Activated T-helper 1 cell treated with Interleukin-2 at 50 U/mL for 16 hours (primary cell): ENCODE measurements at places on chromosomes 1 and 21.

- DNase-seq = no peak
Measured at GRCh38 chr21:42820616-42821465, 58.5 kb downstream of the WDR4 start.

DNA sequence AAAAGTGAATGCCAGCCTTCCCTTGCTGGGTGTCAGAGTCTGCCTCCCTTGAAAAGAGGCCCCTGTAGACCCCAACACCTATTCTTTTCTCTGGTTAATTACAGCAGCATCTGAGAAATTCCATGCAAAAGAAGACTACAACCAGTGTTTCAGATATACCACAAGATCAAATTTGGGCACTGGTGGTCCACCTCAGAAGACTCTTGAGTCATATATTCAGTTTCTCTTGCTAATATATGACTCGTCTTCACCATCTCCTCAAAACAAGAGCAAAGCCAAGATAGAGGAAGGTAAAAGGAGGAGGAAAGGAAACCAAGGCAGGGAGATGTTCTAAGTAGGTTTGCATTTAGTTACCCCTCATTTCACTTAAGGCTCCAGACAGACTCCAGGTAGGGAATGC, 259.9 kb downstream of the ZNF648 start:
- no peak for DNase-seq

- DNase-seq = no peak
Measured at GRCh38 chr1:14561014-14561693, 37.3 kb upstream of the KAZN start.

- no peak for DNase-seq
Measured at GRCh38 chr1:78254517-78254916, 208.8 kb downstream of the GIPC2 start.

DNA sequence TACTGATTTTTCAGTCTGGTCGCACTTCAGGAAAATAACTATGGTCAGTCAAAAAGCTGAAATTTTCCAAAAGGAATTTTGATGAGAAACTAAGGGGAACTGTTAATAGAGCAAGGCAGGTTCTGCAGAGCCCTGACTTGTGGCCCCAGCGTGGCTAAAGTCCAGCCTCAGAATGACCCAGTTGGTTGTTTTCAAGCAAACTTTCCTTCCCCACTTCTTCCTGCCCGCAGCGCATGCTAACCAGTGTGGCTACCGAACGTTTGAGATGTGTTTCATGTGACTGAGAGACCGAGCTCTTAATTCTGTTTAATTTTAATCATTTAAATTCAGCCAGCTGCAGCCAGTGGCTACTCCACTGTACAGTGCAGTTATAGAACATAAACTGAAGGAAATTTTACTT, 6.2 kb upstream of the IL10RB start:
- DNase-seq = no peak

DNA sequence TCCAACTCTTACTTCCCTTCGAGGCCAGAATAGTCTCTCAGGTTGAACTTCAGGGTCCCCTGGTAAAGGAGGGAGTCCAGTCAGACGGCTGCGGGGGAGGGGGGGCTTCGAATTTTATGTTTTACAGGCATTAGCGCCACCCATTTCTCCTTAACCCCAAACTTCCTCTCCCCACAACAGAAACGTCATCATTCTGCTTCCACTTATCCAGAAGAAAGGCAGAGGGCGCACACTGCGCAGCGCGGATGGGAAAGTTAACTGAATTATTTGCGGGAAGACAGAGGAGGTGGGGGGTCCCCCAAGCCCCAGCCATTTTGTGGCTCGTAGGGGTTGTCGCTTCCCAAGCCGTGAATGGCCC, 529 bp upstream of the PRMT2 start:
- no peak for DNase-seq

GRCh38 chr1:10659646-10660540, 136.6 kb downstream of the CASZ1 start:
- no peak for DNase-seq

DNA sequence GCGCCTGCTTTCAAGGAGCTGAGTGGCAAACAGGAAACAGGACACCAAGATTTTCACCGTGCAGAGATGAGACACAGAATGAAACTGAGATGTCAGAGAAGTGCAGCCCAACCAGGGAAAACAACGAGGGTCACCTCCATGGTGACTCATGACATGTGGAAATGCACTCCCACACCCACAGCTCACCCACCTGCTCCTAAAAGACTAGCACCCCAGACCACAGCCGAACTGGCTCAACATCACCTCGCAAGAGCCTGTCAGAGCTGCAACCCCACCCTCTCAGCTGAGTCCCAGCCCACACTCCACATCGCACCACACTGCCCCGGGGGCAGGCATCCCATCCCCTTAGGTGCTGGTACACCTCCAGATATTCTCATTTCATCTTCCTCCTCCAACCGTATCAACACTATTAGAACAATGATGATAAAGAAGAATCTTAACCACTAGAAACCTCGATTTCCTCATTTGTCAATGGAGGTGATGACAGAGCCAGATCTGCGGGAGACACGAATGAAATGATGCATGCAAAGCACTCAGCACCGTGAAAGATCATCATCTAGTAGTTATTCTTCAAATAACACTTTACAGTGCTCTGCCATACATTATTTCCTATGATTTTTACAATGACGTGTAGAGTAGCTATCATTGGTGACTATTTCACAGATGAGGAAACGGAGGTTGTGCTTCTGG, 103.2 kb downstream of the DMRTB1 start:
- DNase-seq = no peak

DNA sequence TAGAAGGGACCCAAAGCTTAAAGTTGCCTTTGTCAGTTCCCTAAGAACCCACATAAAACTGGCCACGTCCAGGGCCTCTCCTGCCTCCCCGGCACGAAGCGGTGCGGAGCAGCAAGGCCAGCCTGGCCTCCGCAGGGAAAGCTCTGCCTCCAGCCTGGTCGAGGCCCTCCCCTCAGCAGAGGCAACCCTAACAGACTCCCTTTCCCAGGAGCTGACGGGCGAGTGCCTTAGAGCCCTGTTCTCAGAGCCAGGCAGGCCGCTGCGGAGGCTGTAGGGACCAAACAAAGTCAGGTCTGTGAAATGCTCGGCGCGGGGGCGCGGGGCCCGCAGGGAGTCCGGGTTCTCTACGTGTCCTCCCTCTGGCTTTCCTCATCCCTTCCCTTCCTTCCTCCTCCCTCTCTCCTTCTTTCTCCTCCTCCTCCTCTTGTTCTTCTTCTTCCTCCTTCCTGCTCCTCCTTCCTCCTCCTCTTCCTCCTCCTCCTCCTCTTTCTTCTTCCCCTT, 40.7 kb downstream of the RIPK4 start:
- DNase-seq = no peak

DNA sequence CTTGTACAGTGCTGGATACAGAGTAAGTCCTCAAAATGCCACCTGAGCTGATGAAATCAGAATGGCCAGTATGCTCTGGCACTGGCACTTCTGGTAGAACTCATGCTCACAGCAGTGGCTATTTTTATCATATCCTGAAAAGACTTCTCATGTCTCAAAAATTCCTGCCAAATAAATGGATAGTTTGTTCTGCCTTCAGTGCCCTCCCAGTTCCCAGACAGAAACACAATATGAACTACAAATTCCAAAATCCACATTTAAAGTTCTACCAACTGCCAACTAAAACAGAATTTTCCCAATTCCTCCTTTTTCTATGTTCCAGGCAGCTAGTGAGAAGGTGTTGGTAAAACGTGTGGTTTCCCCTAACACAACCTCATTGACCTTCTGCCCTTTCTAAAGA, 51.4 kb upstream of the RGS1 start:
- DNase-seq = no peak

DNA sequence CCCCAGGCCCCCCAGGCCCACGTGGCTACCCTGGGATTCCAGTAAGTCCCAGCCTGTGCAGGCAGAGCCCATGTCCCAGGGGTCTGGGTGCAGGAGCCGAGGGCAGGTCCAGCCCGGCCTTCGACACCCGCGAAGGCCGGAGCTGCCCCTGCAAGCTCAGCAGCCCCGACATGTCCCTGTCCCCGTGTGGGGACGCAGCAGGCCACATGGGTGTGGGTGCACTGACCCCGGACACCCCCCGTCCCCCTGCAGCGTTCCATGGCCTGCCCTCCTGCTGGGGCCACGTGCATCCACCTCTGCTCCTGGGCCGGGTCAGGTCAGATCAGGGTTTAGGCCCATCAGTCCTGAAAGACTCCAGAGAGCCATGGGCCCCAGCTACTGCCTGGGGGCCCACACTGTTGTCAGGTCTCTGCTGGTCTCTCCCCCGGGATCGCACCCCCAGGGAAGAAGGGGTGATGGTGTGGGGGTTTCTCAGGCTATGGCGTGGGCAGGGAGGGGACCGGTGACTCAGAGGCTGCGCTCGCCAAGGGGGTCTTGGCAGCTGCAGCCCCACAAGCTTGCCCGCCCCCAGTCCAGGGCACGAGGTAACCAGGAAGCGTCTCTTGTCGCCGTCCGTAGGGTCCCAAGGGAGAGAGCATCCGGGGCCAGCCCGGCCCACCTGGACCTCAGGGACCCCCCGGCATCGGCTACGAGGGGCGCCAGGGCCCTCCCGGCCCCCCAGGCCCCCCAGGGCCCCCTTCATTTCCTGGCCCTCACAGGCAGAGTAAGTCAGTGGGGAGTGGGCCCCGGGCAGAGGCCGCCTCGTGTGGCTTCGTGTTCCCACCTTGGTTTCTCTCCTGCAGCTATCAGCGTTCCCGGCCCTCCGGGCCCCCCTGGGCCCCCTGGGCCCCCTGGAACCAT, 37.5 kb downstream of the SLC19A1 start:
- no peak for DNase-seq

DNA sequence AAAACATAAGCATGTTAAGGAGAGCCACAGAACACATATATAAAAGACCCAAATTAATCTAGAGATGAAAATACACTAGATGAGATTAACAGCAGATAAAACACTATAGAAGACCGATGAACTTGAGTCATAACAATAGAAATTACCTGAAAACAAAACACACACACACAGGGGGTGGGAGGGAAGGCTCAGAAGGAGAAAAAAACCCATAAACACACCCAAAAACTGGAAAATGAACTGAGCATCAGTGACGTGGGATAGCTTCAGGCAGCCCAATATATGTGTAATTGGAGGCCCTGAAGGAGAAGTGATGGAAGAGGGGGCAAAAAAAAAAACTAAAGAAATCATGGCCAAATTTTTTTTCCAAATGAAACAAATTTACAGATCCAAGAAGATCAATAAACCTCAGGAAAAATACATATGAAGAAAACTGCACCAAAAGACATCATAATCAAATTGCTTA, 11.4 kb downstream of the ALDH9A1 start:
- DNase-seq = no peak

GRCh38 chr1:42817440-42817767, 207 bp upstream of the SVBP start:
- no peak for DNase-seq

DNA sequence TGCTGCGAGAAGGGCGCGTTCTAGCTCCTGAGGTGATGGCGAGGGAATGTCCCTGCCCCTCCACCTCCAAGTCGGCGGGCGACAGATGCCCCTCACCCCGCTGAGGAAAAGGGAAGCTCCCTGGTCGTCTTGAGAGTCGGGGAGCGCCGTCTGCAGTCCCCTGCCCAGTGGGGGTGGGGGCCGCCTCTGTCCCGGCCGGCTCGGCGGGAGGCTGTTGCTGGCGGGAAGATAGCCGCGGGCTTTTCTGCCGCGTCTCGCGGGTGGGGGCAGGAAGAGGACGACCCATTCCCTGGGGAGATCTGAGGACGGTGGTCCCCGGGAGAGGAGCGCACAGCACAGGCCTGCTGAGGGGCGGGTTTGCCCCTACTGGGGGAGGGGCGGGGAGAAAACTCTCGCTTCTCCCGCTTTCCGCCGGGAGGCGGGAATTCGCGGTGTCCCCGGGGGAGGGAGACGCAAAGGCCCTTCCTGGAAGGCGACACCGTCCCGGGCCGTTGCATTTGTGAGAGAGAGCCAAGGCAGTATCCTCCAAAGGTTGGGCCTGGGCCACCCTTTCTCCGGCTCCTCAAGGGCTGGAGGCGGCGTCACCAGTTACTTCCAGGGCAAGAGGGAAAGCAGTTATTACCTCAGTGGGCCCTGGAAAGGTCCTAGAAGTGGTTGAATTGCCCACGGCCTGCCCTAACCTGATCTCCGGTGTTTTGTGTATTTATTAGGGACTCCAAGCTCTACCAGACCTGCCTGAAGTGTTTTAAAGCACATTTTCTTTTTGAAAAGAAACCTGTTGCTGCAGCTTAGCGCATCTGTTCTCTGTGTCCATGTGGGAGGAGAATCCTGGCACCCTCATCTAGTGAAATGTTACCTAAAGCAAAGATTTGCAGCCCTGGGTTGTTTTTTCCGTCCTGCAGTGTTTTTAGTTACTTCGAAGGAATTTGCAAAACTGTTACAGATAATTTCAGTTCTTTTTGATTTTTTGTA, 648 bp downstream of the S100PBP start:
- DNase-seq = peak; percentile 10

- no peak for DNase-seq
Measured at GRCh38 chr1:17099616-17100340, 19.5 kb downstream of the PADI2 start.

DNA sequence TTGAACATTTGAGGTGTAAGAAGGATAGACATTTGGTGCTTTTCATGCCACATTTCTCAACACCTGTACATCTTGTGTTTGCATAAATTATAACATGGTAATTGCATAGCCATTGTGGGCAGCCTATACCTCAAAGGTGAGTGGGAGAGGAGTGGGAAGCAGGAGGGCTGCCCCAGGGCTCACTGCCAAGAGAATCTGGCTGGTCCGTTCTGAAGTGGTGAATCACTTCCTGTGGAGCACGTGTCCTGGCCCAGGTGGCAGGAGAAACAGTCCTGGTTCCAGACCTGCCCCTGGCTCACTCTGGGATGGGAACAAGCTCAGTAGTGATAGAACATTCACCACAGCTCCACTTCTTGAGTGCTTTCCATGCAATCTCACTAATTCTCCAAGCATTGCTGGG, 11.6 kb upstream of the OLFML2B start:
- no peak for DNase-seq

DNA sequence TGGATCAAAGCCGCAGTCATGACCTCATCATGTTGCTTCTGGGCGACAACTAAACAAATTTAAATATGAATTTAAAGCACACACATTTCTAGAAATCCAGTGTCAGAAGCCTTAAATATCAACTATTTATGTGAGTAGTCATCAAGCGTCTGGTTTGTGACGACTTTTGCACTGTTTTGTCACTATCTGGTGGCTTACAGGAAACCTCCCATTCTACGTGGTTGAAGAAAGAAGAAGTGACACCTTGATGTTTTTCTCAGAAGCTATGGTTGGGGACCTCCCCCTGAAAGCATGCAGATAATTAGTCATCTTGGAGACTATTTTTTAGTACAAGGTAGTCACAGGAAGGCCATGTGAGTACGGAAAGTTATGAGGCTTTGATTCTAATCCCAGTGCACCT, 58.5 kb downstream of the TENT5C start:
- DNase-seq = peak; percentile 15

DNA sequence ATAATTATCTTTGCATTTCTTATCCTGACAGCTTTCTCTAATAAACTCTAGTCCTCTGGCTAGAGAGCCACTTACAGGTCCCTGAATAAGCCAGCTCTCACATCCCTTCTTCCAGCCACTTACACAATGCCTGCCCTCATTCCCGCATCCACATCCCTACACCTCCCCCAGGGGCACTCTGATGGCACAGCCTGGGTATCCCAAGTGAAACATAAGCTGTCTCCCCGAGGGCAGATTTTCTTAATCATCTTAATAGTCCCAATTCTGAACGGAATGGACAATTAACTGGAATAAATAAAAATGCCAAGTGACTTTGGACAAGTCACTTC, 4.9 kb downstream of the RHOC start:
- no peak for DNase-seq

- DNase-seq = no peak
Measured at GRCh38 chr1:198201956-198202784, 45.4 kb downstream of the NEK7 start.
